ENCODE measurements at places on chromosomes 6 and 20.

- no peak for DNase-seq
Measured at GRCh38 chr6:79403086-79403485, 134.1 kb downstream of the LCA5 start.

DNA sequence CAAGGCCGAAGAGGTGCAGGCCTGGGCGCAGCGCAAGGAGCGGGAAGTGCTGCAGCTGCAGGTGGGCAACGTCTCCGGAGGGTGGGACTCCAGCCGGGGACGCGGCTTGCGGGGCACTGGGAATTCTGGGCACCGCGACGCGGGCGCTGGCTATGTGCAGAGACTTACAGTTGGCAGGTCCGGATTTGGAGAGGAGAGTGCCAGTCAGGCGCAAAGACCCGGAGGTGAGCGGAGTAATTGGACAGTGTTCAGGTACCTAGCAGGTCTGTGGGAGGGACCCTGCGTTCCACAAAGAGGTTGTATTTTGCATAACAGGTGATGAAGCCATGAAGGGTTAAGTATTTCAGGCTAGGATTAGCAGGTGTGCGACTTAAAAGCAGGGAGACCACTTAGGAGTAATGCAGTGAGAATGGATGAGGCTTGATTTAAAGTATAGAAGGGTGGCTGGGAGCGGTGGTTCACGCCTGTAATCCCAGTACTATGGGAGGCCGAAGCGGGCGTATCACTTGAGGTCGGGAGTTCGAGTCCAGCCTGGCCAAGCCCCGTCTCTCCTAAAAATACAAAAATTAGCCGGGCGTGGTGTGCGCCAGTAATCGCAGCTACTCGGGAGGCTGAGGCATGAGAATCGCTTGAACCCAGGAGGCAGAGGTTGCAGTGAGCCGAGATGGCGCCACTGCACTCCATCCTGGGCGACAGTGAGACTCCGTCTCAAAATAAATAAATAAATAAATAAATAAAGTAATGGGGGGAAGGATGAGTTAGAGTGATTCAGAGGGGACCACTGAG is 1.0 kb downstream of the MRPS26 start:
- DNase-seq: no peak

DNA sequence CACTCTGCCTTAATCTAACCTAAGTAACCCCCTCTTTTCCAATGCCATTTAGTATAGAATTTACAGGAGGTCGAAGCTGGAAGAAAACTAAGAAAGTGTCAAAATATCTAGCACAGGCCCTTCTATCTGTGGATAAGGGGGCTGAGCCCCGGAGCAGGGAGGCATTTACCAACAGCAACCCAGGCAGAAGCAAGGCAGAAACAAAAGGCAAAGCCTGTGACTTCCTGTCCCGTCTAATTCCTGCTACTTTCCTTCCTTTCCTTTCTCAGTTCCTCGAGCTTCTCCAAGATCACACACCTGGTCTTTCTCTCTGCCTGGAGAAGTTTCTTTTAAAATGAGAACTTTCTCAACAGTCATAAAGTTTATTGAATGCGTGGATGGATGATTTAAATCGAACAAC is 146.0 kb downstream of the FOXA2 start:
- DNase-seq: no peak

GRCh38 chr20:24438331-24438730 is 31.1 kb upstream of the SYNDIG1 start:
- no peak for DNase-seq

DNA sequence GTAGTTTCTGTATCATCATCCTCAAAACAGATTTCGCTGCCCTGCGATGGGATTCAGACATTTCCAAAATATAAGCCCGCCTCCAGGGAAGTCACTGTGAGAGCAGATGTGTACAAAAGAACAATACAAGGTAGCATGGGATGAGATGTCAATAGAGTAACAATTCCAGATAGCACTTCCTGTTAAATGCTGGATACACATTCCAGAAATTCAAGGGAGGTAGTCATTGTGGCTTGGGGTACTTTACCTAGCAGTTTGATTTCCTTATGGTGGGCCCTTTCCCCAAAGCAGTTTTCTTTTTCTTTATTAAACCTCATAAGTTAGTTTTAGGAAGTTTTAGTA is 2.5 kb downstream of the RNF217 start:
- DNase-seq: no peak

- no peak for DNase-seq
Measured at GRCh38 chr6:78749326-78749725, 118.0 kb upstream of the IRAK1BP1 start.

GRCh38 chr6:125906158-125906998 is 50.2 kb upstream of the HINT3 start:
- no peak for DNase-seq

GRCh38 chr6:21180155-21180554 is 413.4 kb upstream of the SOX4 start:
- DNase-seq: no peak

DNA sequence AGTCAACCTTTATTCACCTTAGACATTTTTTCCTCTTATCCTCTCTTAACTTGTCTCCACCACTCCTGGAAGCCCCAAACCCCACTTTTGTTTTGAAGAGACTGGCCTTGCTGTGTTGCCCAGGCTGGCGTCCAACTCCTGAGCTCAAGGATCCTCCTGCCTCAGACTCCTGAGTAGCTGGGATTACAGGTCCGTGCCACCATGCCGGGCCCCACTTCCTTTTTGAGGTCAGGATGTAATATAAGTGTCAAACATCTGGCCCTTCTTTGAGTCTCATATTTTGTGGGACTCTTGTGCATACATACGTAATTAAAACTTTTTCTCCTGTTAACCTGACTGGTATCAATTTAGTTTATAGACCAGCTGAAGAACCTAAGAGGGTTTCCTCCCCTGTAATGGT is 1.4 kb upstream of the CDK19 start:
- no peak for DNase-seq

- no peak for DNase-seq
Measured at GRCh38 chr6:105357165-105357564, 45.7 kb downstream of the PREP start.

DNA sequence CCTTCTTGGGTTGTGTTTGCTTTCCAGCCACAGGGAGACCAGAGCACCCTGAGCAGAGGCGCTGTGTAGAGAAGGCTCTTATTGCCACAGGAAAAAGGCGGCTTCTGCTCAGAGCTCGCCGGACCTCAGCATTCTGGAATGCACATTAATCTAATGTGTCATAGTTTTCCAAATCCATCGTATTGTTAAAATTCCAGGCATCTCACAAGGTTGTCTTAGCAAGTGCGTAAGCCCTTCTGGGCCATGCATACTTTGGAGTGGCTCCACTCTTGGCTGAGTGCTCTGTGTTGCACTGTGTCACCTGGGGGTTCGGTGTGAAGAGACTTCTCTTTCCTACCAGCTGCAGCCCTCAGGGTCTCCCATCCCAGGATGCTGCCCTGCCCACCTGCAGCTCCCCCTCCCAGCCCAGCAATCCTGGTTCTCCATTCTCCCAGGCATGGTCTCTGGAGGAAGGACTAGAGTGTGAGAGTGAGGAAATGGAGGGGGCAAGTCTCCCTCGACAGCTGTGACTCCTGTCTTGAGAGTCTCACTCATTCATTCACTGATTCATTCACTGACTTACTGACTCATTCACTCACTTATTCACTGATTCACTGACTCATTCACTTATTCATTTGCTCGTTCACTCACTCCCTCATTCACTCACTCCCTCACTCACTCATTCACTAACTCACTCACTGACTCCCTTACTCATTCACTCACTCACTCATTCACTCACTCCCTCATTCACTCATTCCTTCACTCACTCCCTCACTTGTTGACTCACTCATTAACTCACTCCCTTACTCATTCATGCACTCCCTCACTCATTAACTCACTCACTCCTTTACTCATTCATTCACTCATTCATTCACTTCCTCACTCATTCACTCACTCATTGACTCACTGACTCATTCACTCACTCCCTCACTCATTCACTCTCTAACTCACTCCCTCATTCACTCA is 83.7 kb upstream of the MPC1 start:
- no peak for DNase-seq

- DNase-seq: no peak
Measured at GRCh38 chr6:4522453-4522852, 253.8 kb upstream of the CDYL start.

DNA sequence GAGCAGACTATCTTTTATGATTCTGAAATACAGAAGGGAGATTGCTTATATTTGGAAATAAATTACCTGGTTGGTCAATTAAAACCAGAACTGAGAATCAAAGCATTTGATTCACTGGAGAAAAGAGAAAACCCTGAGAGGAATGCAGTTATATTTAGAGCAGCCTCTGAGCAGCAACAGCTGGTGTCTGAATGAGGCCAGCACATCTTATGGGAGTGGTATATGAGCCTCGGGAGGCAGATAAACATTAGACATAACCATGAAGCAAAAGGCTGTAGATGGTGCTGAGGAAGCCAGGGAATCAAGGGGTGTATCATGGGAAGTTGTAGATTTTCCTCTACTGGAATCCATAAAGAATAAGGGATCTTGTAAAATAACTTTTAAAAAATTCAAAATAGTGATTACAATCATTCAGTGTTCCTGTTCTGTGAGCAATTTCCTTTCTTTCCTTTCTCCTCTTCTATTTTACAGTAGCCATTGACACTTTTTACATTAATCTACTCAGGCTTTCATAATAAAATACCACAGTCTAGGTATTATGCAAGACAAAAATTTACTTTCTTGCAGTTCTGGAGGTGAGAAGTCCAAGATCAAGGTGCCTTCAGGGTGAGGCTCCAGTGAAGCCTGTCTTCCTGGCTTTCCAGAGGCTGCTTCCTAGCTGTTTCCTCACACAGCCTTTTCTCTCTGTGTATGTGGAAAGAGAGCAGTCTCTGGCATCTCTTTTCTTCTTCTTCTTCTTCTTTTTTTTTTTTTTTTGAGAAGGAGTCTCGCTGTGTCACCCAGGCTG is 32.8 kb upstream of the ENPP5 start:
- DNase-seq: no peak

- peak; percentile 91 for DNase-seq
Measured at GRCh38 chr6:159174263-159174969, 5.2 kb downstream of the FNDC1 start.

- DNase-seq: no peak
Measured at GRCh38 chr6:88483424-88483823, 317.3 kb upstream of the CNR1 start.

GRCh38 chr20:50516180-50516934 is 6.2 kb downstream of the PTPN1 start:
- no peak for DNase-seq

- DNase-seq: no peak
Measured at GRCh38 chr6:134932098-134932497, 17.8 kb downstream of the ALDH8A1 start.

- peak; percentile 54 for DNase-seq
Measured at GRCh38 chr20:57664476-57664875, 44.2 kb upstream of the ZBP1 start.
